ENCODE measurements at places on chromosomes 7 and 10.

GRCh38 chr10:76411729-76412435 lies 980.5 kb downstream of the LRMDA start:
- DNase-seq: no peak

DNA sequence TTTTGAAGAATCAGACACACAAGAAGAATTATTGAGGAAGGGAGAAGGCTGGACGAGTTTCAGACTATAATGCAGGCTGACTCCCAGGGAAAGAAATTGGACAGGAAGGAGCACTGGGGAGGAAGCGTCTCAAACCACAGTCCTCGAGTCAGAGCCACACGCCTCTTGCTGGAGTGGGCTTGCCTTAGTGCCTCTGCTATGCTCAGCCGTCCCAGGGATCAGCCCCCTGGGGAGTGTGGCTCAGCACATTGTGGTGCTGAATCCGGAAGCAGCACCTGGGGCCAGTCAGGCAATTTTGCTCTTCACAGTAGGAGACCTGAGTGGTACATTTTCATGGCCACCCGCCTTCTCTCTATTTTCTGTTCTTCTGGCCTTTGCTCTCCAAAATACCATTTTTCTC lies 67.4 kb upstream of the SLC35G1 start:
- no peak for DNase-seq

- no peak for DNase-seq
Observed at GRCh38 chr10:21514818-21515351, 10.6 kb downstream of the SKIDA1 start.

- DNase-seq: no peak
Observed at GRCh38 chr7:408751-409311, 110.8 kb downstream of the PDGFA start.

DNA sequence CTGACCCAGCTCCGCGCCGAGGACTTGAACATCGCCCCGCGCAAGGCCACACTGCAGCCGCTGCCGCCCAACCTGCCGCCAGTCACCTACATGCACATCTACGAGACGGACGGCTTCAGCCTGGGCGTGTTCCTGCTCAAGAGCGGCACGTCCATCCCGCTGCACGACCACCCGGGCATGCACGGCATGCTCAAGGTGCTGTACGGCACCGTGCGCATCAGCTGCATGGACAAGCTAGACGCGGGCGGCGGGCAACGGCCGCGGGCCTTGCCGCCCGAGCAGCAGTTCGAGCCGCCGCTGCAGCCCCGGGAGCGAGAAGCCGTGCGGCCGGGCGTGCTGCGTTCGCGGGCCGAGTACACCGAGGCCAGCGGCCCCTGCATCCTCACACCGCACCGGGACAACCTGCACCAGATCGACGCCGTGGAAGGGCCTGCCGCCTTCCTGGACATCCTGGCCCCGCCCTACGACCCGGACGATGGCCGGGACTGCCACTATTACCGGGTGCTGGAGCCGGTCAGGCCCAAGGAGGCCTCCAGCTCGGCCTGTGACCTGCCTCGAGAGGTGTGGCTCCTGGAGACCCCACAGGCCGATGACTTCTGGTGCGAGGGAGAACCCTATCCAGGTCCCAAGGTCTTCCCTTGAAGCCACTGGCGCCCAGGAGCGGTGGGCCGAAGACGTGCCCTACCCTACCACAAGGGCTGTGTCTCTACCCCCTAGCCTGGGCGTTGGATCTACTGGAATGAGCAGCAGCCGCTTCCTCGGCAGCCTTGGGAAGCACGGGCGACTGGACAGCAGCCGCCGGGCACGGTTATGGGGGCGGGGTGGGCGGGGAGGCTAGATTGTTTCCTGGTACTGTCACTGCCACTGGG lies 945 bp downstream of the ADO start:
- DNase-seq: no peak

DNA sequence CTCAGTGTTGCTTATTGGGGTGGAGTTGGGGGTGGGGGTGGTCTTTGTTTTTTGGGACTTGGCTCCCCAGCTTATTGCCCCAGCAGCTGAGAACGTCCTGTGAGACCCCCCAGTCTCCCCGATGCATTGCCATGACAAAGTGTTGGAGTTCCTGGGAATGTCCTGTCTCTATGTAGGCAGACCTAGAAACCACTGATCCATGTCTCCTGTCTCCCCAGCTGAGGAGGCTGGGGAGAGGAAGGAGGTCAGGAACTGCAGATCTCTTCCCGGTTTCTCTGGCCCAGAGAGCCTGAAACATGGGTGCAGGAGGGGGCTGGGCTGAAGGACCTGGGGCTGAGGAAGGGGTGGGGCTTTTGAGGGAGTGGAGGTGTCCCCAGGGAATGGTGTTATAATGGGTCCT lies 80.2 kb upstream of the GTF2IRD1 start:
- no peak for DNase-seq

DNA sequence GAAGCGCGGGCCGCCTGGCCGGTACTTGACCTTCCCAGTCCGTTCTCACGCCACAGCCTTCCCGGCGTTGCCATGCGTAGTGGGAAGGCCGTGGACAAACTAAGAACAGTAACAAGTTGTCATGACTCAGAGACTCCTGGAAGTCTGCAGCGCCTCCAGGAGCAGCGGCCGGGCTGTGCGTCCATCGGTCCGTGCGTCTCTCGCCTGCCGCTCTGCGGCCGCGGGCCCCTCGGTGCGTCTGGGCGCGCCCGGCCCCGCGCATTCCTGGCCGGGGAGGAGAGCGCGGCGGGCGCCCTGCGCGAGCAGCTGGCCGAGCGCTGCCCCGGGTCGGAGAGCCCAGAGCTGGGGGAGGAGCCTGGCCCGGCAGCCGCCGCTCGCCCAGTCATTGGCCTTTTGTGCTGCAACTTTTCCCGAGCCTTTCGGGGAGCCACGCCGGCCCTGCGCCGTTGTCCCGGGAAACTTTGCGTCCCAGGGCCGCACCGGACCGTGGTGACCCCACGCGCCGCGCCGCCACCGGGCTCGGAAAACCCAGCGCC lies 123.7 kb downstream of the TACC2 start:
- no peak for DNase-seq

GRCh38 chr7:151228024-151228866 lies 1.2 kb upstream of the ABCF2 start:
- no peak for DNase-seq

DNA sequence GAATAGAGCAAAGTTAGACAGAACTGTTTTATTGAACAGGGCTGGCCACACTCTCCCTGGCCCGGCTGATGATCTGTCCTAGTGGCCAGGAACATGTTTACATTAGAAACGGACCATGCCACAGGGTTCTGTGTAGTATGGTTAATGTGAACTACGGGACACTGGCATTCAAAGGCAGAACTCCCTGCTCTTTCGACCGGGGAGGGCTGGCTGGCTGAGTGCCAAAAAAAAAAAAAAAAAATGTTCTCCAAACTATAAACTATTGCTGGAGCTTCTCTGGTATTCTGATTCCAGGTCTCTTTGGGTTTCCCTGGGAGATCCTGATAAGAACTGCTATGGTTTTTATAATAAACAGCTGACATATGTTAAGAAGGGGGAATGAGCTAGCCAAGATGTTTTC lies 1262.6 kb upstream of the SORCS1 start:
- no peak for DNase-seq

DNA sequence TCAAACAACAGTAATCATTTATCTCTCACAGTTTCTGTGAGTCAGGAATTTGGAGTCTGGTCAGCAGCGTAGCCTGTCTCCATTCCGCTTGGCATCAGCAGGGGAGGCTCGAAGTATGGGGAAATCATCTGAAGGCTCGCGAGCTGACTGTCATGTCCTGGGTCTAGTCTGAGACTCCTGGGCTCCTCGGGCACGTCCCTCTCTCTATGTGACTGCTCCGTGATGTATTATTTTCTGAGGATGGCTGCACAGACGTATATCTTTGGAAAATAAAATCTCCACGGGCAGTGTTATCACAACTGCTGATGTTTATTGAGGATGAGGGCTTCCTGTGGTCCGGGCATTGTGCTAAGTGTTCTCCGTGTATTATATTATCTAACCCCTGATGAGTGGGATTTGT lies 23.3 kb upstream of the PCGF5 start:
- no peak for DNase-seq

DNA sequence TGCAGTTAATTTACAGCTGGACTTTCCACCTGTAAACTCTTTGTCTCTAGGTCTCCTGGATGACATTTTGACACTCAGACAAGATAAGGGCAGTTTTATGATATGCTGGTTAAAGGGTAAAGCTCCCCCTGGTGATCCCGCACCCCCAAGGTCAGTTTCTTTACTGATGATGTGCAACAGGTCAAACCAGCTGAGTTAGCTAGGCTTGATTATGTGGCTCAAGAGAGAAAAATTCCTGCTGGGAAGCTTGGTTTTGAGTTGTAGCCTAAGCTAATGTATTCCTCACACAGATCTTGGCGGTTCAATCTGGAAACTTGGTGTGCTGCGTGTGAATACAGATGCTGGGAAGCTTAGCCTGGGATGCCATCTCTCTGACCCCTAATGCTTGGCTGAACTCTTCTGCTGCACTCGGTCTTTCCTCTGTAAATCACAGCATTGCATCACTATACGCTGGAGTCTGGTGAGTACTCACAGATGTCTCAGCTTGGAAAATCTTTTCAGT lies 11.4 kb upstream of the AKR1D1 start:
- DNase-seq: no peak

GRCh38 chr10:125137601-125138438 lies 22.5 kb downstream of the CTBP2 start:
- no peak for DNase-seq

All from stimulated activated CD8-positive, alpha-beta memory T cell treated with anti-CD3 and anti-CD28 coated beads, Interleukin-2, amount 100 ng/mL, for 48 hours (primary cell).